IMR-90 (cell line): ENCODE measurements at places on chromosomes 6 and 20. TPM values are rescaled to one million over a fixed set of nuclear protein-coding genes. Genes with fewer than 3 reads are reported as not detected.

MOCS1 gene
- total RNA-seq = 8.1 and 9.5 TPM in 2 replicates

ENPP4 gene
- total RNA-seq = under 0.01 TPM in 2 replicates

DNA sequence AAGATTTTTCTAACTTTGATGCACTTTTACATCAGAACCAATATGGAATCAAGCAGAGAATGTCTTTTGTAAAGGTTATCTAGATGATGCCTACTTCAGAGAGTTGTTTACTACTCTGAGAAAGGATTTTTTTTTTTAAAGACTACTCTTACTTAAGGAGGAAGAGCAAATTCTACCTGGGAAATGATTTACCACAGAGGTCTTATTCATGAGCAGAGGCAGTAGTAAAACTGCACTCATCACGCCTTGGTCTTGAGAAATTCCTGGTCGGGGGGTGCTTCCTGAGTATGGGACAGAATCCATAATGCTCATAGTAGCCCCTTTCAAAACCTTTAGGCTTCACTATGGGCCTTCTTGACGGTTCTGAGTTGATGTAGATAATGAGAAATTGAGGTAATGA is 241.8 kb upstream of the PREP start:
- DNase-seq = no peak

GRCh38 chr6:145323646-145324045 is 411.7 kb downstream of the EPM2A start:
- DNase-seq = no peak
